ENCODE measurements at places on chromosomes 6 and 20.

DNA sequence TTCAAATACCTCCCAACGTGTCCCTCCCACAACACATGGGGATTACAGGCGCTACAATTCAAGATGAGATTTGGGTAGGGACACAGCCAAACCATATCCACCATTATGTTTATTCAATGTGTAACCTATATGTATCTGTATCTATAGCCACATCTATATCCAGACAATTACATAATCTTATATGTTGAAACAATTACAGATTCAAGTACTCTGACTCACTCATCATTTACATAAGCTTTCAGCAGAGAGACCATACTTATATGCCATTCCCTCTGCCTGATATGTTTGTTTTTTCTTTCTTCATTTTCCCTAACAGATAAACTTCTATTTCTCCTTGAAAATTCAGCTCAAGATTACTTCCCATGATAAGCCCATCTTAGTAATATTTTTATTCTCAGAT lies 163.6 kb downstream of the LAMA2 start:
- DNase-seq, result no peak

GRCh38 chr6:84249724-84250123 lies 22.3 kb upstream of the CEP162 start:
- no peak for DNase-seq

DNA sequence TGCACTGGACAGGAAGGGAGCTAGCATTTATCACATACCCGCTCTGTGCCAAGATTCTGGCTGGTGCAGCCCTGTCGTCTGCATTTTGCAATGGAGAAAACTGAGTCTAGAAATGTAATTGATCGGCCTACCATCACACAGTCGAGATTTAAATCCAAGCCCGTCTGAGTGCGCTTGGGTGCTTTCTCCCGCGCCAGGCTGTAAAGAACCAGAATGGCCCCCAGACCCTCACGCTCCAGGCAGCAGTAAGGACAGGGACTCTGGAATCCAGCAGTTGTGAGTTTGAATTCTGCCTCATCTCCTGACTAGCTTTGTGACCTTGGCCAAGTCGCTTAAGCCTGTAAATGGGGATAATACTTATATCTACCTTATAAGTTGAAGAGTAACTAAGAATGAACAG lies 10.8 kb downstream of the DYNLRB1 start:
- no peak for DNase-seq

DNA sequence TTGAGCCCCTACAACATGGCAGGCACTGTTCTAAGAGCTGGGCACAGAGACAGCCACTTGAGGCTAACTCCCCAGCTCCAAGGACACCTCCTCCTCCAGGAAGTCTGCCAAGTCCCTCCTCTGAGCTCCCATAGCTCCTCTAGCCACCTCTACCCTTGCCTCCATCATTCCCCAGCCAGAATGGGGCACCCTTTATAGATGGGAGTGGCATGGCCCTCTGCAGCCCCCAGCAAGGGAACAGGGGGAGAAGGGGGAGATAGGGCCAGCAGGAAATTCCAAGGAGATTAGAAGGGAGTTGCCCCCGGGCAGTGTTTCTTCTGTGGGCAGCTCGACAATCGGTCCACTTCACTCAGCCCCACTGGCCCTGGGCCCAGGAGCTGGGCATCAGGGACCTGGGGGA lies 19.7 kb upstream of the TLDC2 start:
- DNase-seq, result no peak

DNA sequence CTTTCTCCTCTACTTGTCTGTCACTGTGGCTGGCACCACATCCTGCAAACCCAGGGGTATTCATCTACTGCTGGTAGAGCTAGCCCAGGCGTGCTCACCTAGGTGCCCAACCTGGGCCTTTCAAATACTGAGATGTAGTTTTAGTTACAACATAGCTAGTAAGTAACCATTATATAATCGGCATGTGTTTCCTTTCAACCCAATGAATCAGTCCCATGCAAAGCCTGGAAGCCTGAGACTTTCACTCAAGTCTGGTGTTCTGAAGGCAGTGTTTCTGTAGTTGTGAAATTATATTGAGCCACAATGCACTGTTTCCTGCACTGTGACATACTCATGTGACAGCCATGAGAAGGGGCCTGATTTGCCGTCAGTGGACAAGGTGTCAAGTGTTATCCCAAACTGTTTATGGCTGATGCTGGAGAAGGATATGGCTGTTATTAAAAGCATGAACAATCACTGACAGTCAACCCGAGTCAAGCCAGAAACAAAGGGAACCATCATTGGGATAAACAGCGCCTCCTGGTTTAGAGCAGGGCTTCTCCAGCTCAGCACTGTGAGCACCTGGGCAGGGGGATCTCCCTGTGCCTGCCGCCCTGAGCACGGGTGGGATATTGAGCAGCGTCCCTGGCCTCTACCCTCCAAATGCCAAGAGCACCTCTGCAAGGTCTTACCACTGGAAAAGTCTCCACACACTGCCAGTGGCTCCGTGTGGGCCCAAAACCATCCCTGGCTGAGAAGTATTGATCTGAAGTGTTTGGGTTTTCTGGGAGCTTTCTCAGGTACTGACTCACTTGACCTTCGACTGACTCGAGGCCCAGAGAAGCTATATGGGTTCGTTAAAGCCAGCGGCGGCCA lies 1.6 kb downstream of the PSMA7 start:
- no peak for DNase-seq

- no peak for DNase-seq
Measured at GRCh38 chr6:126781582-126781981, 336.9 kb upstream of the RSPO3 start.

All from SIG-M5 (cell line).